Endothelial cell (in vitro differentiated cells): ENCODE measurements at places on chromosomes 4 and X.

- no peak for DNase-seq
Observed at GRCh38 chr4:3730422-3731190, 35.6 kb upstream of the ADRA2C start.

DNA sequence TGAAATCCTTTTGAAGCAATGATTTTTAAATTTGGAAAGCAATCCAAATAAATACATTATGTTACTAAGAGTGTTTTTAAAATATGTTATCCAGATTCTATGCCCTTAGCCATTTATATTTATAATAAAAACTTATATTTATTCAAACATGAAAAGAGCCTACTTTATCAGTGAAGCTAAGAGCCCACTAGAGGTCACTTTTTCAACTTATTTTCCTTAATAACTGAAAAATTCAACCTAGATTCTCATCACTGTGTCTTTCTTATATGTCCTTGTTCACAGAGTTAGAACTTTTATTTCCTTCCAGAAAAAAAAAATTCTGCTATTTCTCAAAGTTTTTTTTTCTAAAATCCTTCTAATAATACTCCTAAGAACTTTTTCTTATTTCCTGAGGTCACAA lies 23.9 kb downstream of the PRDM8 start:
- no peak for DNase-seq

GRCh38 chrX:41090568-41091238 lies 5.5 kb downstream of the USP9X start:
- no peak for DNase-seq

GRCh38 chr4:22824091-22824490 lies 131.4 kb downstream of the GBA3 start:
- no peak for DNase-seq

GRCh38 chr4:48546336-48546735 lies 56.3 kb downstream of the ZAR1 start:
- peak; percentile 24 for DNase-seq

- no peak for DNase-seq
Observed at GRCh38 chrX:37986893-37987292, 19.5 kb upstream of the SYTL5 start.

DNA sequence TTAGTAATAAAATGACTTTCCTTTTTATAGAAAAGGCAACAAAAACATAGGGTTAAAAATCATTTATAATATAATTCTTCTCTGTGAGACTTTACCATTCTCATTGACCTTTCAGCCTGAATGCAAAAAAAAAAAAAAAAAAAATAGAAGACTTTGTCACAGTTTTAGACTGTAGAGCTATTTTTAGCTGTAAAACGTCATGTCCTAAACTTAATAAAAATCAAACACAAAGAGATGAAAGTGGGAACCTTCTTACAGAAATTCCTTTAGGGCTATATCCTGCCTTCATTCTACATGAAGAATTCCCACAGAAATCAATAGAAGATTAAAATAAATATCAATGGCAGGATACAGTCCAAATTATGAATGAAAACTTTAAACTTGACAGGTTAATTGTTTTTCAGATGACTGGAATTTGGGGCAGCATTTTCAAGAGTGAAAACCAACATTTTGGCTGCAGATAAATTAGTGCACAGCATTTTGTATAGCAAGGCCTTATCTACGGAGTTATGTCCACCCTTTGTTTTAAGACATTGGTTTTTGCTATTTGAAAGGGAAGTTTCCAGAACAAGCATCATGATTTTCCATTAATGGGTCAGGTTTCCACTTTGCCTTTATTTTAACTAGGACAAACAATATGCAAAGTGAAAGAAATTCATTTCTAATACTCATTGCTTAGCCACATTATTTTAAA lies 219.5 kb downstream of the SPCS3 start:
- DNase-seq: no peak

- DNase-seq: no peak
Observed at GRCh38 chr4:123807866-123808265, 411.3 kb downstream of the SPRY1 start.

DNA sequence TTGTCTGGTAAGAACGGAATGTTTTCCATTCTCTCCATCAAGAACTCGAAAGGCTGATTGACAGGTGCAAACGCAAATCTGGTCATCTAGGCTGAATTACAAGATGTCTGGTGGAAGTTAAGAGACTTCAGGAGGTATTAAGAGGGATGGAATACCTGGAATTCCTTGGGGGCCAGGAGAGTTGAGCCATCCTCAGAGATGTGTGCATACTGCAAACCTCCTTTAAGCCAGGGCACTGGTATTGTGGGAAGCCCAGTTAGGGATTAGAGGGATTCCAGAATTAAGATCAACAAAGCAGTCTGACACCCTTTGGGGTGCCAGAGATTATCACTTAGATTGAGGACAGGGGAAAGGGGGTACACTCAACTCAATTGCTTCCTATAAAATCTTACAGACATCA lies 151.4 kb downstream of the VCX3A start:
- no peak for DNase-seq

GRCh38 chrX:66994729-66995128 lies 355.9 kb upstream of the EDA2R start:
- DNase-seq: no peak

GRCh38 chr4:177484613-177485021 lies 42.4 kb upstream of the AGA start:
- no peak for DNase-seq

DNA sequence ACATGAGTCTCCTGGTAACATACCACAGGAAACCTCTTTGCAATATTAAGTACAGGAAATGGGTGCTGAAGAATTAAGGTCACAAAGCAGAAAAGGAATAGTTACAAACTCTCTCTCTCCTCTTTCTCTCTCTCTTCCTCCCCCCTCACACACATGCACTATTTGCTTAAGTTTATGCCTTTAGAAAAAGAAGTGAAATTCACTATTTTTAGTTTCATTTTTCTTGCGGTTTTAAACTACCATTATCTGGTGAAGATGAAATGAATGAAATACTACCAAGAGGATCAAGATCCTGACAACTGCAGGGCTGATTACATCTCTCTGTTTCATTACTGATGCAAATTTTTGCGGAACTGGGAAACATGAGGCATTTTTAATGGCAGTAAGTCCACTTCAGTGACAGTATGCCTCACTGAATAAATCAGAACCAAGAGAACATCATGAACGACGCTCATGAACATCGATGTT lies 64.3 kb upstream of the FTHL17 start:
- DNase-seq: no peak

DNA sequence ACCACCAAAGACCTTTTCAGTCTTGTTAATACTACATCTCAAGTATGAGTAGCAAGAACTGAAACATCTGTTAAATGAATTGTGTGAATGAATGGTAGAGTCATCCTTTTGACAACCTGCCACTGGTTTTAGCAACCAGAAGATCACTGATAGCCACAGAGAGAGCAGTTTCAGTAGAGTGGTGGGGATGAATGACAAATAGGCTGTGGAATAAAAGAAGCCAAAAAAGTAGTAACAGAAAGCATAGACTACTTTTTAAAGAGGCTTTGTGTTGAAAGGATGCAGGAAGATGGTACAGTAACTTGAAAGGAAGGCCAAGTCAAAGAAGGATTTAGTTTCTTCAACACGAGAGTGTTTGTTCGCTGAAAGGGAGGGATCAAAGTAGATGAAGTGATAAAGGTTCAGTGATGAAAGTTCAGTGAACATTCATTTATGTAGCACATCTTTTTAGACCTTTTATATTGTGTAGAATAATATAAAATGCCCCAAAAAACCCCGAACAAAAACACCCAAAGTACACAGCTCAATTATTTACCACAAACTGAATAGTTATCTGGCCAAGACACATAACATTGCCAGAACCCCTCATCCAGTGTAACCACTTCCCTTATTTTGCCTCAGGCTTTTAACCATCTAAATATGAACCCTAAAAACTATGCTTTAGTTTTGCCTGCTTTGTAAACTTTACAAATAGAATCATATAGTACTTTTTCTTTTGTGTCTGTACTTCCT lies 40.1 kb upstream of the EIF1AX start:
- no peak for DNase-seq

GRCh38 chrX:11757719-11758399 lies at the start of gene MSL3:
Gene MSL3 (plus strand): TSS chrX:11758237. CDS start chrX:11758264, 27 bp downstream.
- peak; percentile 55 for DNase-seq

GRCh38 chrX:77975755-77976154 lies 6.3 kb upstream of the PGAM4 start:
- DNase-seq: no peak

DNA sequence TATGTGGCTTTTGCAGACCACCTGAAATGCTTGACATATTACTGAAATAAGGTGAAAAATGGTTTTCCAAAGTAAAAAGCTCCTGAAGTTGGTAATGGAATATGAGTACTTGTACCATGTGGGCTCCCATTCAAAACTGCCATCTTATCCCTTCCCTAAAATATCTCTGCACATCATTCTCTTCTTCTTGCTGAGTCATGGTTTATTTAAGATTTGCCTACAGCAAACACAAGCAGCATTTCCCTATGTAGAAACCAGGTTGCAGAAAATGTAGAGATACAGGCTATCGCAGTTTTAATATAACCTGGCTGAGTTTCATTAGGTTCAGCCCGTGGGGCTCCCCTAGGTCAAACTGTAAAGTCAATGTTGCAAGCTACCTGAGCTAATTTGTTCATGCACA lies 270.1 kb downstream of the NLGN4X start:
- DNase-seq: no peak

DNA sequence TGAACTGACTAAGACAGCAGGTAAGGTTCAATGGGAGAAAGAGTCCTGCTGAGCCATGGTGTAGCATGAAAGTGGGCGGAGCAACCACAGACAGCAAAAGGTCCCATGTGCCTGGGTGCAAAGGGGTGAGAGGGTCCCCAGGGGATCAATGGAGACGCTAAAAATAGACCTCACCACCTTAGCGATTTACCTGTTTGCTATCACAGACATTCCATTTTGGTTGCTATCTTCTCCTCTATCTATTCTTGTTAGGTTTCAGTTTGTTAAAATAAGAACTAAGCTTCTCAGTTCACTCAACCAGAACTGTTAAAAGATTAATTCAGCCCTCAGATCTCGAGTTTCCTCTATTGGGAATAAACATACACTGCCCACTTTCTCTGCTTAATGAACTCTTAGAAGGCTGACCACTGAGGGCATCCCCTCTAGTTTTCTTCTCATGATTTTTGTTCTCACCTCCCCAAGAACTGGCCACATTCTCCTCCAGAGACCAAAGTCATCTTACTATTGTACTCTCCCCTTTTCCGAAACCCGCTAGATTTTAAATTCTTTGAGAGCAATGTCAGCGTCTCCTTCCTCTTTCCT lies 136.7 kb downstream of the PARM1 start:
- no peak for DNase-seq

DNA sequence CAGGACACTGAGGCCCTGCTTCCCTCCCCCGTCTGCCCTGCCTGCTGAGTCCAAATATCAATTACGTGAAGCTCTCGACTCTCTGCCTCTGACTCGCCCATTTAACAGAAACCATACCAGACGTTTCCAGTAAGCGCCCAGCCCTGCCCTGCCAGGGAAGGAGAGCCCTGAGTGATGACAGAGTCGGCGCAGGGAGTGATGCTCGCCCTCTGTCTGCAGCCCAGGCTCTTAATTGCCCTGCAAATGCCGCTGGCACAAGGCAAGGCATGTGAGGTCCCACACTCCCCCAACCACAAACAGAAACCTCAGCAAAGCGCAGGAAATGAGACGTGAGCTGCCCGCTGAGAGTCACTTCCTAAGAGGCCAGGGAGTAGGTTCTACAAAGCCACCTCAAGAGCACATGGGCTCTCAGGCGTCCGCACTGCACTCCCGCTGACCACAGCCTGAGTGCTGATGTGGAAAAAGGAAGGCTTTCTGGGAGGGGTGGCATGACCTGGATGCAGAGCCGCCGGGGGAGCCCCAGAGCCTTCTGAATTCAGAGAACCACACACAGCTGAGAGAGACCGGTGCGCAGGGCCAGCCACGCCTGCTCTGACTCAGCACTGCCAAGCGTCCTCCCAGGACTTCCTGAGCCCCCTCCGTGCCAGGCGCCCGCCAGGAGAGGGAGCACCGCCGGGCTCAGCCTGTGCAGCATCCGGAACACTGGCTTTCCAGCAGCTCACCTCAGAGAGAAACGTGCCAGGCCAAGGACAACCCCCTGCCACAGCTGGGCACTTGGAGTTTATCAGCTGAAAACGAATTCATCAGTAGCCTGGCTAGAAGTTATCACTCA lies 5.3 kb downstream of the ZFYVE28 start:
- DNase-seq: peak; percentile 61

DNA sequence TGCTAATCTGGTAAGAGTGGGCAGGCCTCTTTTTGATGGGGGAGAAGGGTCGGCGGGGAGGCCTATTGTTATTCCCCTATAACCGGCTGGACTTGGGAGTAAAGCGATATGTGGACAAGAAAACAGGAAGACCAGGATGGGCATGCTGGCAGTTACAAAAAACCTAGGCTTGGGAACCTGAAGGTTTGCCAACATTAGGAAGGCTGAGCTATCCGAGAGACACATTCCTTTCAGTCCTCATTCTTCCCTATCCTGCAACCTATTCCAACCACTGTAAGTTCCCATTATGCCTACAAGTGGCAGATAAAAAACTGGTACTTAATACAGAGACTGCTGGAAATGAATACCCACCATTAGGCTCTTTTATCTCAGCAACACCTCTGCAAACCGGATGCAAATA lies 32.4 kb upstream of the CT47C1 start:
- DNase-seq: no peak

DNA sequence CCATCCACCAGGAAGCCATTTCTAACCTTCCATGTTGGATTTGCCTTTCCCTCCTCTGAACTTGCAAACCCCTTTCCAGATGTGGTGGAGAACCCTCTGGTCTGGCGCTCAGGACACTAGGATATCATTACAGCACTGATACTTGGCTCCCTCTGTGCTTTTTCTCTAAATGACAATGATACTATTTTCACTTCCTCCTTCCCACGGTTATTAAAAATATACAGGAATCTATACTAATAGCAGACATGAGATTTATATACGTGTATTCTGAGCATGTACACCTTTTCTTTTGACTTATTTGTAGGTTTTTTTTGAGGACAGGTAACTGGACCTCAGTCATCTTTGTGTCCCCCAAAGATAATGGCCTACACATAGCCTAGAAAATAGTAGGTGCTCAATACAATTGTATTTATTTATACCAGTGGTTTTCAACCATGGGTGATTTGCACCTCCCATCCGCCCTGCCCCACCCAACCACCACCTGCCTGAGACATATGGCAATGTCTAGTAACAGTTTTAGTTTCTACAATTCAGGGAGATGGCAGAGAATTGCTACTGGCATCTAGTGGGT lies 60.4 kb upstream of the PLAC8 start:
- no peak for DNase-seq

- DNase-seq: no peak
Observed at GRCh38 chr4:5338531-5338930, 287.3 kb downstream of the STK32B start.

GRCh38 chr4:74379912-74380311 lies 15.0 kb downstream of the EREG start:
- DNase-seq: no peak

DNA sequence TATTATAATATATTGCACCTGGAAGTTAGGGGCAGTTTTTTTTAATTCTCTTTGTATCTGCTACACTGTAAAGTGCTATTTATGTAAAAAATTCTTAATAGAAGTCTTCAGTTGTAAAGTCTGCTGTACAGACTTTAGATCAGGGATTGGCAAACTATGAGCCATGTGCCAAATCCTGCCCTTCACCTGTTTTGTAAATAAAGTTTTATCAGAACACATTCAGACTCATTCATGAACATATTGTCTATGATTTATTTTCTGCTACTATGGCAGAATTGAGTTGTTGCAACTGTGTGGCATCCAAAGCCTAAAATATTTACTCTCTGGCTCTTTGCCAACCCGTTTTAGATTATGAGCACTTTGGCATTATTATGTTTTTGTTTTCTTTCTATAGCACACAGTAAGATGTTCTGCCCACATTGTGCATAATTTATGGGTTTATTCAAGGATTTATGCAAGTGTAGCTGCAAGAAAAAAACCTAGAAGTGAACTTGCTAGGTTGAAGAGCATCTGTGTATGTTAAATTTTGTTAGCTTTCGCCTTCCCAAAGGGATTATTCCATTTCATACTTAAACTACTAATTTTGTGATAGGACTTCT lies 56.9 kb downstream of the CLCN3 start:
- no peak for DNase-seq
